SK-N-SH (cell line): ENCODE measurements at places on chromosomes 3 and 15.

GRCh38 chr3:94081884-94082283 is 19.0 kb downstream of the NSUN3 start:
- no peak for DNase-seq

DNA sequence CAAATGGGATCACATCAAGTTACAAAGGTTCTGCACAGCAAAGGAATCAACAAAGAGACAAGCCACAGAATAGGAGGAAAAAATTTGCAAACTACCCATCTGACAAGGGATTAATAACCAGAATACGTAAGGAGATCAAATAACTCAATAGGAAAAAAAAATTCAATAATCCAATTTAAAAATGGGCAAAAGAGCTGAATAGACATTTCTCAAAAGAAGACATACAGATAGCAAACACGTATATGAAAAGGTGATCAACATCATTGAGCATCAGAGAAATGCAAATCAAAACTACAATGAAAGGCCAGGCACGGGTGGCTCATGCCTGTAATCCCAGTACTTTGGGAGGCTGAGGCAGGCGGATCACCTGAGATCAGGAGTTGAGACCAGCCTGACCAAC is 23.5 kb upstream of the CPEB1 start:
- DNase-seq = no peak

- no peak for DNase-seq
Measured at GRCh38 chr3:50625231-50626182, 8.6 kb downstream of the MAPKAPK3 start.

DNA sequence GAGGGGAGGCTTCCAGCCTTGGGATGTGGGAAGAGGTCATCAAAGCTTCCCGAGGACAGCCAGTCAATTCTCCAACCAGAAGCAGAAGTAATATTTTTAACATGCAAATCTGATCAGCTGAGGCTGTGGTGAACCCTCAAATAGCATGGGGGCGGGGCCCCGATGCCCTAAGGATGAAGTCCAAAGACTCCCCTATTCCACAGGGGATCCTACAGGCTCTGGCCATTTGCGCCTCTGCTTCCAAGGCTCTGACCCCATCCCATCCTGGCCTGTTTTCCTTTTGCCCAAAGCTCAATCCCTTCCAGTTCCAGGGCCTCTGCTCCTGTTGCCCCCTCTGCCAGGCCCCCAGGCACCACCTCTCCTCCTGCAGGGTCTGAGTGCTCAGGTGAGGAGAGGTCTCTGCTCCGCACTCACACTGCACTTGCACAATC is 6.7 kb upstream of the CSK start:
- DNase-seq = no peak

DNA sequence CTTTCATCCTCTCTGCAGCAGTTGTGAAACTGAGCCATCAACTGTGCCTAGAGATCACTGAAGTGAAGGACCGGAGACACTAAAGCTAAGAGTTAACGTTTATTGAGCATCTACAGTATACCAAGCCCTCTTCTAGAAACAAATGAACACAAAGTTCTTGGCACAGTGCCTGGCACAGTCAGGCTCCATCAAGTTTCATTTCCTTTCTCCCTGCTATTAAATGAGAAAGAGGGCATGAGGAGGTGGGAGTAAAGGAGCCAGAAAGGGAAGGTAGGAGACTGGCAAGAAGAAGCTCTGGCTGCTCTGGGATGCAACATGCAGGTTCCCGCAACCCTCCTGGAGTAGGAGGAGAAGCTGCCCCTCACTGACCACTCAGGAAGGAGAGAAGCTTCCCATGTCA is 30.6 kb downstream of the CYP19A1 start:
- no peak for DNase-seq

DNA sequence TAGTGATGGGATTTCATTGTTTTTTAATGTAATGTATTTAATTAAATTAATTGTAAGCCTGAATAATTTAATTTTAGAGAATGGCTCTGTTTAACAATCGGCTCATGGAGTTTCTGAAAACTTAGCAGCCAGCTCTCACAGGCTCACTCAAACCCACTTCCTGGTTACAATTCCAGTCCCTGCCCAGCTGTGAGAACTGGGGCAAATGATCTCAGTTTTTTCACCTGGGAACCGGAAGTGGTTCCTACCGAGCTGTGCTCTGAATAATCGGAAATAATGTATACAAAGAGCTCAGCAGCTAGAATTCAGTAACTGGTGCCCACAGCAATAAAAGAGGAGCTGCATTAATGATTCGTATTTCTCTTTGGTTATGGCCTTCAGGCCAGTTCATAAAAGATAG is 244.3 kb upstream of the MCTP2 start:
- DNase-seq = no peak

DNA sequence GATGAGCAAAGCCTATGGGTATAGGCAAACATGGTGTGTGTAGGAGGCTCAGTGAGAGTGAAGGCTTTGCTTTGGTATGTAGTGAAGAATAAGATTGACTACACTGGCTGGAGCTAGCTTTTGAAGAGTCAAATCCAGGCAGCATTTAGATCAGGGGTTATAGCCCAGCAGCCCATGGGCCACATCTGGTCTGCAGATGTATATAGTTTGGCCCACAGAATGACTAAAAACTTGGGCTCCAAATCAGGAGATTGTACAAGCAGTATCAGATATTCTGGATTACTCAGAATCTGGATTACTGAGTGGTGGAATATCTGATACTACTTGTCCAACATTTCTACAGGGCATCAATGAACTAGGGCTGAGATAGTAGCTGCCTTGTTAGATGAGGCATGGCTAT is 92.9 kb upstream of the FGF7 start:
- peak; percentile 14 for DNase-seq

DNA sequence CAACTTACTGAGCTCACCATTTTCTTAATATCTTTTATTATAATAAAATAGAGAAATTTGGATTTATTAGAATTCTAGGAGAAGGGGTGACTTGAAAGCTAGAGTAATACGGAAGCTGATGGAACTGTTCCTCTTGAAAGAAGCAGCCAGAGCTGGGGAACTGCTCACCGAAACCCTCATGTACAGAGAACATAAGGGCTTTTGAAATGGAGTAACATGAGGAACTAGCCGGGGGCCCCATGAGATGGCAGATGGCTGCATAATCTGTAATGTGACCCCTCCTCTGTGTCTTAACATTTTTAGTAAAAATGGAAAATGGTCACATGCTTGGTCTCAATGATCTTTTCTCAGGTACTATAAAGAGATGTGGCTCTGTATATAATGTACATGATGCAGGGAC is 15.7 kb upstream of the DYNC1LI1 start:
- DNase-seq = no peak

- no peak for DNase-seq
Measured at GRCh38 chr15:90113166-90113565, 10.9 kb upstream of the IDH2 start.

GRCh38 chr3:155742349-155742965 is 2.4 kb downstream of the PLCH1 start:
- no peak for DNase-seq

DNA sequence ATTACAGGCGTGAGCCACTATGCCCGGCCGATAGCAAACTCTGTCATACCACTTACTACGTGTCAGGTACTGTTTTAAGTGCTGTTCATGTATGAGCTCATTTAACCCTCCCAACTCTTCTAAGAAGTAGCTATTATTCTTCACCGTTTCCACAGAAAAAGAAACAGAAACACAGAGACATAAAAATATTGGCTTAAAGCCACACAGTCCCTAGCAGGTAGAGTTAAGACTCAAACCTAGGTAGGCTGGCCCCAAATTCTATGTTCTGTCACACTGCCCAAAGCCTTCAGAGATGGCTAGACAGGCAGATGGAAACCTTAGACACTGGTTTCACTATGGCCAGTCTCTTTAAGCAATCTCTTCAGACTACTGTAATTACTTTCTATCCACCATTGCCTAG is 149.8 kb upstream of the KCNMB2 start:
- no peak for DNase-seq

- no peak for DNase-seq
Measured at GRCh38 chr3:71659864-71660591, 65.2 kb downstream of the EIF4E3 start.

DNA sequence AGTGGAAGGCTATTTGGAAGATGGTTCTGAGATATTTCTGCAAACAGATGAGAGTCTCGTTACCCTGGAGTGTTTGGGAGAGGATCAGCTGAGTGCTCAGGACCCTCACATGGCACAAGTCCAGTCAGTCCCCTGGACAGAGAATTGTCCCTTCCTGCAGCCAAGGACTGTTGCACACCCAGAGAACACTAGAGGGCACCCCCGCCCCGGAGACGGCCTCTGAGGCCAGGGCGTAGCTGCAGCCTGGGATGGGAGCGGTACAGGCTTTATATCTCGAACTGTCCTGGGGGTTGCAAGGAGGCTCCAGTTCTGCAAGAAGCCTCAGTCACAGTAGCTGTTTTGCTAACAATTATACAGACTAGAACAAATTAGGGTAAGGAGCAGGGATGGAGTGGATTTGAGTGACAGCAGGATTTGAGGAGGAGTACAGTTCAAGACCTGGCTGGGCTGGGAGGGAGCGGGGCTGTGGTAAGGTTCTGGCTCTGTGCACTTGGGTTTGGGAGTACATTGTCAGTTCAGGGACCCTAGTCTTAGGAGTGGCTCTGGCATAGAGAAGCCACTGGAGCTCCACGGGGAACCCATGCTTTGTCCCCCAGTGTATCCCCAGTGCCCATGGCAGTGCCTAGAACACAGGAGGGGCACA is 67.6 kb upstream of the HACD2 start:
- DNase-seq = peak; percentile 89

DNA sequence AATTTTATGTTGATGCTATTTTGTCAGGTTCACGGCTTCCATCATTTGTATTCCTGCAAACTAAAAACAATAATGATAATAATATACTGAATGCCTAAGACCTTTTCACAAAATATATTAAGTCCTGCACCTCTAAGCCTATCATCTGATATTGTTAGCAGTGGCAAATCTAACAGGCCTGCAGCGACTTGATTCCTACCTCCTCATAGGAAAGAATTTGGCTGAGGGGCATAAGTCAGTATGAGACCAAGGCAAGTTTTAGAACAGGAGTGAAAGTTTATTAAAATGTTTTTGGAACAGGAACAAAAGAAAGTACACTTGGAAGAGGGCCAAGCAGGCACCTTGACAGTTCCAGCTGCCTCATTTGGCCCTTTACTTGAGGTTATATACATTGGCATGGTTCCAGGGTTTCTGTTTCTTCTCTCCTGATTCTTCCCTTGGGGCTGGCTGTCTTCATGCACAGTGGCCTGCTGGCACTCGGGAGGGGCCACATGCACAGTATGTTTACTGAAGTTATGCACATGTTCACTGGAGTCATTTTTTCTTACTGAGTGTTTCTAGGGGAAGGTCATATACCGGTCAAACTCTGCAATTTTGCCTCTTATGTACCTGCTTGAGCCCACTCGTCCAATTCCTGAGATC is 418.1 kb downstream of the EPHA6 start:
- no peak for DNase-seq

DNA sequence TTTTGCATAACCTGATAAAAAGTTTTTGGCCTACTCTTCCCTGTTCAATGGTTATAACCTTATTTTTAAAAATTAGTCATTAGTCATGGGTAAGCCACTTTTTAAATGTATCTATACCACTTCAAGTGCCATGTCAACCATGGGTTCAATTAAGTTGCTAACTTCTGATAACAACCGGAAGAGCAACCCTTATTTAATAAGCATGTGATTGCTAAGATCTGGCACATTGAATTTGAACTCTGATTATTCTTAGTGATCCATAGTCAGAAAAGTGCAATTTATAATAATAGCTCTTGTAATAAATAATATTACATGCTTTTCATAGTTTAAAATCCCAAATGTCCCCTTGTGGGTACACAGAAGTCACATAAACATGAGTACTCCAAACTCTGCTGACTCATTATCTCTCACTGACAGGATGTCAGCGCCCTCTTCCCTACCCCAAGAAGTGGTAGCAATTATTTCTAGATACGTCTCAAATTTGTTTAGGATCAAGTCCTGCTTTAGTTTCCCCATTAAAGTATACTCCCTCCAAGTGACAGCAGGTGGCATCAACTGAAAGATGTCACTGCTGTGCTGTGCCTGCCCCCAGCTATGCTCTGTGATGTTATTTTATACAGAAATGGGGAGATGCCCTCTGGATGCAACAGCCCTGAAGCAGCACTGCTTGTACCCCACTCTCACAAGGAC is 18.6 kb downstream of the SAMD7 start:
- no peak for DNase-seq

DNA sequence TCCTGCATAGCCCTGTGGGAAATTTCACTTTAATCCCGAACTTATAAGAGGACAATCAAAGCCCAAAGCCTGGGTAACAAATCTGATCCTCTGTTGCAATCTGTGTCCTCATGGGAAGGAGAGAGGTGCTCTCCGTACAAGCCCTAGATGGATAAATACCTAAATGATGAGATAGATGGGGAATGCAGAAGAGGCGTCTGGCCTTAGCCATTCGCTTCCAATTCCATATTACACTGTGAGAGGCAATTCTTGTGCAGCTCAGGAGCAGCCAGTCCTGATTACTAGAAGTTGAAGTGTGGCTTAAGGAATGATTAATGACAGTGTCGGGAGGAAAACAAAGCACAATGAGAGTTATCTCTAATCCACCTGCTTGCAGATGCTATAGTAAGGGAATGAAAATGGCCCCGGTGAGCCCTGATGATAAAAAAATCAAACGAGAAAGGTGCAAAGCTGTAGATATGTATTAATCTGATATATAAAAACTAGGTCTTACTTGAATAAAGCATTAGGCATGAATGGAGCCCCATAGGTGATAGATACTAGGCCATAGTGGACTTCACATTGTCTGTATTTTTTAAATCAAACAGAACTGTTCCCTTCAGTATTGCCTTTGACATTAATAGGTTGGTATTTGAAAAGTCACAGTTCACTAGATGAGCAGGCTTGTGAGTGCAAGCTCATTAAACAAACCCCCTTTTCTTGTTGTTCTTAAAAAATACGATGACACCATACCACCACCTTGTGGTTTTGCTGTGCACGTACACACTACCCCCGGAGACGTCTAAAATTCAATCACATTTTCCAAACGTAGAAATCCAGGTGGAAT is 54.2 kb upstream of the TMCO5A start:
- no peak for DNase-seq

DNA sequence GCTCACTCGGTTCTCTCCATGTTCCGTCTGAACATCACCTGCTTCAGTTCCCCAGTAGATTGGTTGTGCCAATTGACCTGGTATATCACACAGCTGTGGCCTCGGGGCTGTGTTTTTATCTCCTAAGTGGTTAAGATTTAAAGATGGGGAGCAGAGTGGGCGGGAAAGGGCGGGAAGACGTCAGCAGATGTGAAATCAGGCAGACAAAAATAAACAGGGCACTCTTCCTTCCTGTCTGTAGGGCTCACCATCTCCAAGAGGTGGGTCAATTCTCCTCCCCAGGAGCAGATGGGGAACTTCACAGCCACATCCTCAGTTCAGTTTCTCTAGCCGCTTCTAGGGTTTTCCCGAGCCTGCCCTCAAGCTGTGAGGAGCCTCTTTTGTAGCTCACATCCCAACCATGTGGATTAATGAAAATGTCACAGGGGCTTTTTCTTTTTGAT is 26.8 kb upstream of the LIMD1 start:
- peak; percentile 35 for DNase-seq

- DNase-seq = no peak
Measured at GRCh38 chr3:13963137-13963886, 83.4 kb upstream of the WNT7A start.
